ENCODE measurements at places on chromosomes 2 and 18.

- no peak for DNase-seq
These were observed 117.1 kb downstream of the KLHL29 start for GRCh38 chr2:23502096-23502495.

GRCh38 chr2:1026141-1026540 is 75.5 kb downstream of the SNTG2 start:
- DNase-seq, result no peak

GRCh38 chr2:212595036-212595654 is 56.5 kb upstream of the ERBB4 start:
- peak; percentile 34 for DNase-seq

DNA sequence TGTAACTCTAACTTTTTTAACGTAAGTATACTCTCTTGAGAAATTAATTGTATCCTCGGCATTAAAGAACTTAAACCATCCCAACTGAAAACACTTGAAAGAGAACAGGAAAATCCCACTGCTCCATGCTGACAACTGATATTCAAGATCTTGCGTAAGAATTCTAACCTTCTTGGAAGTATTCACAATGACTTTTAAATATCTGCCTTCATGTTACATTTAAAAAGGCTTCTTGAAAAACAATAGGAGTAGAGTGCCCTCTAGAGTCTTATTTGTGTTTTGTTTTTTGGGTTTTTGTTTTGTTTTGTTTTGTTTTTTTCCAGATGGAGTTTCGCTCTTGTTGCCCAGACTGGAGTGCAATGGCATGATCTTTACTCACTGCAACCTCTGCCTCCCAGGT is 65.4 kb upstream of the DNAJC10 start:
- peak; percentile 21 for DNase-seq

GRCh38 chr2:202122163-202122540 is 49.1 kb downstream of the KIAA2012 start:
- no peak for DNase-seq

- DNase-seq, result no peak
These were observed 2.6 kb downstream of the CAB39 start for GRCh38 chr2:230715201-230715600.

- no peak for DNase-seq
These were observed 175.5 kb upstream of the CELF4 start for GRCh38 chr18:37741032-37741623.

- DNase-seq, result no peak
These were observed 106.3 kb upstream of the SEC11C start for GRCh38 chr18:59033359-59033758.

Data from DMS 273 treated with DMSO at 0.1 percent for 48 hours (cell line).